ENCODE measurements at places on chromosomes 16 and 17.
A peak's percentile ranks its signal among the peaks of the same experiment; 100 is the strongest.

GRCh38 chr17:35713069-35713728 is 18.2 kb upstream of the RASL10B start:
- DNase-seq, result peak; percentile 84

GRCh38 chr17:49316889-49317675 is 45.0 kb downstream of the ZNF652 start:
- no peak for DNase-seq

DNA sequence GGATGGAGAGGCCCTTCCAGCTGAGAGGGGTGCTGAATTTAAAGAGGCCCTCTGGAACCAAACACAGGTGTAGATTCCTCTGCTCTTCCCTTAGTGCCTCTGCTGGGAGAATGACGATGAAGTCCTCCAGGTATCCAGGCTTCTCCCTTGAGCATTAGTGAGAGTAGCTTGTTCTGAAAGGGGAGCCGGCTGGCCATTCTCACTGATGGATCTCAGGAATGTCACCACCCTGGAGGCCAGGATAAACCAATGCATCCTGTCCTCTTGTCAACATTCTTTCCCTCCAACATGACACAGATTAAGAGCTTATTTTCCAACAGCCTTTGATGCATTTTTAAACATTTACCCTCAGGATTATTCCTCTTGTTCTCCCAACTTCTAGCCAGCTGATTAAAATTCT is 325.5 kb downstream of the CA10 start:
- DNase-seq, result no peak

- no peak for DNase-seq
Observed at GRCh38 chr17:75146592-75146991, 7.7 kb downstream of the JPT1 start.

- peak; percentile 15 for DNase-seq
Observed at GRCh38 chr17:42879596-42879985, 21.0 kb upstream of the G6PC1 start.

GRCh38 chr16:72371307-72372086 is 199.5 kb upstream of the PMFBP1 start:
- DNase-seq, result peak; percentile 16

GRCh38 chr16:62816971-62817519 is 780.8 kb upstream of the CDH8 start:
- peak; percentile 31 for DNase-seq
